Neural progenitor cell (in vitro differentiated cells): ENCODE measurements at places on chromosomes 2 and 18.
A peak's percentile ranks its signal among the peaks of the same experiment; 100 is the strongest.

GRCh38 chr2:176038694-176039093 is 36.6 kb upstream of the LNPK start:
- no peak for DNase-seq

GRCh38 chr2:177669201-177669600 is 276.6 kb downstream of the AGPS start:
- DNase-seq = no peak

DNA sequence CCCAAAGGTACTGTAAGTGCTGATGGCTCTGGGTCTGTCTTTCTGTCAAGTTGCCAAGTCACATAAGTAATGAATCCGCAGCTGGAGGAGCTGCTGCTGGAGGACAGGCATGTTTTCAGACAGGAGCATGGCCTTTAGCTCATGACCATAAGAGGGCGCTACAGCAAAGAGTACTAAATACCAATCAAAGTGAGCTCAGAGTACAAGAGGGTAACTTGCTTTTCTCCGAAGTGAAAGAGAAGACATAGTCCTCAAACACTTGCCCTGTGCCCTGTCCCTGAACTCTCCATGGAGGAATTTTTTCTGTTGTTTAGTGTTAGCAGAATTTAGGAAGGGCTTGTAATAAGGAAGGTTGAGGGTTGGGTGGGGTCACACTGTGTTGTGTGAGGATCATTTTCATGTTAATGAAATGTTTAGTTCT is 58.0 kb upstream of the EML6 start:
- DNase-seq = peak; percentile 86

- no peak for DNase-seq
Observed at GRCh38 chr18:56945171-56946083, 201.5 kb upstream of the BOD1L2 start.

GRCh38 chr18:12435867-12436266 is 28.1 kb downstream of the PRELID3A start:
- no peak for DNase-seq
